ENCODE measurements at places on chromosomes 16 and 17.
A peak's percentile ranks its signal among the peaks of the same experiment; 100 is the strongest.

DNA sequence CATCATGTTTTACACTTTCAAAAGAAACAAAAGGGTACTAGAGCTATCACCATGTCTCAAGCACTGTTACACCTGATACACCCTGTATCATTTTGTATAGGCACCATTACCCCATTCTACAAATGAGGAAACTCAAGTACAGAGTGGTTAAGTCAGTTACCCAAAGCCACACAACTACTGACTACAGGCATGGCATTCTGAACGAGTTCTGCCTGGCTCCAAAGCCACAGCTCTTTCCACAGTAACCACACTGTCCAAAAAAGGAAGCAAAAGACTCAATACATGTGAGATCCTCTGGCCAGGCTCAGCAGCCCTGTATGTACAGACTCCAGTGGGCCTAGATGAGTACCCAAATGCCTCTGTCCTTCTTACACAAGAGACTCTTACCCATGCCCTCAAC is 4.7 kb downstream of the DYNC1LI2 start:
- peak; percentile 21 for DNase-seq

- DNase-seq, result no peak
Observed at GRCh38 chr17:44065668-44066203, 735 bp downstream of the LSM12 start.

DNA sequence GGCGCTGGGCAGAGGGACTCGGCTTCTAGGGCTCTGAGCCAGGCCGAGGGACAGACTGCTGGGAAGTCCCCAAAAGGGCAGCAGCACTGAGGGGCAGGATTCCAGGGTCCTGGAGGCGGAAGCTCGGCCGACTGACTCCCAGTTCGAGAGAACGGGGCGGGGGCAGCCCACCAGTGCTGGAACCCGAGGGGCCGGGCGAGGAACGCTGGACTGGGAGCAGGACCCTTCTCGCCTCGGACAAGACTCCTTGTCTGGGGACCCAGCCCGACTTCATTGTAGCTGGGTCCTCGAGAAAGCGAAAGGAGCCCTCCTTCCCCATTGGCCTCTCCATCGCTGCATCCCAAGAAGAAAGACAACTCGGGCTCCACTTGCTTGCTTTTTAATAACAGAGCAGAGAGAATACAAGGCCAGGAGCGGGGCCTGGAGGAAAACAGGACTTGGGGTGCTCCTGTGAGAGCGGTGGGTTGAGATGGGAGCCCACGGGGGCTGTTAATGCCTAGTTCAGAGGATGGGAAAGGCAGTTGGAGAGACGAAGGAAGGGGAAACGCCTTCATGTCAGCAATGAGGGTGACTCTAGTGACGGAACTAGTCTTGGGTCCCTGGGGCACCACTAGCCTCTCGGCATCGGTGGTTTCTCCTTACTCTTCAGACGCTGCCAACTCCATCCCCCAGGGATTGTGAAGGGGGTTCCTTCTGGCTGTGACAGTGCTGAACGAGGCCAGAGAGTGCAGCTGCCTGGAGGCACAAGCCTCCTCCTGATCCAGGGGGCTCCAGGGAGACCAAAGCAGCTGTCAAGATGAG is 492 bp upstream of the CAMTA2 start:
- DNase-seq, result peak; percentile 10

DNA sequence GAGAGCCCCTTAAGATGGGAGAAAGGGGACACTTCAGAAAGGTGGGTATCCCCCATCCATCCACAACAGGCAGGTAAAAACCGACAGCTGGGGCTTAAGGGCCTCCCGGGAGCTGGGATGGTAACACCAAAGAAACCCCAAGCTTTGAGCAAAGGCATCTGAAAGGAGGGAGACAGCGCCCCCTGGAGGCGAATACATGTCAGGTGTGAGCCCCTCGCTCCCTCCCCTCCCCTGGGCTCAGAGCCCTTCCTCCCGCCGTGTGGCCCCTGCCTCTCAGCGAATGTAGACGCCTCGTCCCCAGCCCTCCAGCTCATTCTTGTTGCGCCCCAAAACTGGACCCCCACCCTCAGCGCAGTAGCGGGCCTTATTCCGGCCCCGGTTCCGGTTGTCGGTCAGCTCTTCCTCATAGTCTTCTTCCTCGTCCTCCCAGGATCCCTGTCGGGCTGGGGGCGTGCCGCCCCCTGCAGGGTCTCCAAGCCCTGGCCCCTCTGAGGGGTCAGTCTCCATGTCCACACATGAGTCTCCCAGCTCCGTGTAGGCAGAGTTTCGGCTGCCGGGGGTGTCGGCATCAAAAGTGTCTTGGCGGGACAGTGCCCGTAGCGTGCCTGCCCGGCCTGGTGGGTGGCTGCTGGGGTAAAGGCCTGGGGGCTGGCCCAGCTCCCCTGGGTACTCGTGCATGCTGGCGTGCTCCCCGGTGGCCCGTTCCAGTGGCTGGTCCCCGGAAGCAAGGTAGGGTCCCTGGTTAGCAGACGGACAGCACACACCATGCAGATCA is 9.1 kb upstream of the ARL5C start:
- DNase-seq, result peak; percentile 60

- no peak for DNase-seq
Observed at GRCh38 chr17:326010-326621, 26.5 kb downstream of the RPH3AL start.

- DNase-seq, result no peak
Observed at GRCh38 chr17:45823598-45823997, 21.1 kb upstream of the SPPL2C start.

GRCh38 chr16:63458846-63459245 is 1422.6 kb upstream of the CDH8 start:
- no peak for DNase-seq

DNA sequence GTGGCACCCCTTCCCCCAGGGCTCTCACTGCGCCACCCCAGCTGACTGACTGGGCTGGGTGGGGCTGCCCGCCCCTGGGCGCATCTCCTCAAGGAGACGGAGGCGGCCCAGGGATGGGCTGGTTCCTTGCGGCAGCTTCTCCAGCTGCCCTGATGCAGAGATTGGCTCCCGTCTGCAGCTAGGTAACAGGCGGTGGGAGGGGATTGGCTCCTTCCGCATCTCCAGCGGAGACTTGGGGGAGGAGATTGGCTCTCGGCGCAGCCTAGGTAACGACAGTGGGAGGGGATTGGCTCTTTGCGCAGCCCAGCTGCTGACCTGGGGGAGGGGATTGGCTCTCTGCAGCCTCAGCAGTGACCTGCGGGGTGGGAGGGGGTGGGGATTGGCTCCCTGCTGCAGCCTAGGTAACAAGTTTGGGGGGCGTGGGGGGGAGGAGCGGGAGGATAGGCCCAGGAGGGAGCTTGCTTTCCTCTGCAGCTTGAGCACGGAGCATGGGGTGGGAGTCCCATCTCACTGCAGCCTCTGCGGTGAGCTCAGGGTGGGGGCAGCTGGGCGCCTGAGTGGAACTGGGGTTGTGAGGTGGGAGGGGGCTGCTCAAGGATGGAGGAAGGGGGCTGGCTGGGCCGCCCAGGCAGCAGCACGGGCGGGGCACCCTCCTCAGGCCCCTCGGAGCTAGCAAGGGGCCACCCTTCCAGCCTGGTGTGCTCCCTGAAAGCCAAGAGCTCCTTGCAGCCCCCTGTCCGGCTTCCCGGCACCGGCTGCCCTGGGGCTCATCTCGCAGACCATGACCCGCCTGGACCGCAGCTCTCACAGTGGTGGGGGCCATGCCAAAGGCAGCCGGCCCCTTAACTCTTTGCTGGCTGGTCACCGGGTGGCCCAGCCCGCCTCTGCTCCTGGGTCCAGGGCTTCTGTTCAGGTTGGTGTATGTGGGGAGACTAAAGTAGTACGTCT is 6.4 kb downstream of the NFE2L1 start:
- DNase-seq, result peak; percentile 81

GRCh38 chr16:53091466-53092211 is 36.8 kb downstream of the CHD9 start:
- DNase-seq, result peak; percentile 96

GRCh38 chr17:27882162-27882840 is 10.9 kb downstream of the LYRM9 start:
- no peak for DNase-seq

- DNase-seq, result no peak
Observed at GRCh38 chr16:35552763-35553162, 2093.4 kb downstream of the TP53TG3F start.

GRCh38 chr17:18129041-18129502 is 20.5 kb downstream of the MYO15A start:
- DNase-seq, result peak; percentile 26

GRCh38 chr17:2176499-2177169 is 121.7 kb downstream of the HIC1 start:
- DNase-seq, result no peak
